ENCODE measurements at places on chromosomes 6 and 20. TPM values are rescaled to one million over a fixed set of nuclear protein-coding genes. Genes with fewer than 3 reads are reported as not detected.

GRCh38 chr6:9540126-9540525 lies 874.7 kb downstream of the TFAP2A start:
- DNase-seq = no peak
- no peak overlapping the region for H3K4me3 ChIP-seq
- no peaks in the 10 kb centered on the region for H3K27me3 ChIP-seq
- H3K36me3 ChIP-seq = no peaks in the 10 kb centered on the region
- H3K27ac ChIP-seq = no peak overlapping the region

DNA sequence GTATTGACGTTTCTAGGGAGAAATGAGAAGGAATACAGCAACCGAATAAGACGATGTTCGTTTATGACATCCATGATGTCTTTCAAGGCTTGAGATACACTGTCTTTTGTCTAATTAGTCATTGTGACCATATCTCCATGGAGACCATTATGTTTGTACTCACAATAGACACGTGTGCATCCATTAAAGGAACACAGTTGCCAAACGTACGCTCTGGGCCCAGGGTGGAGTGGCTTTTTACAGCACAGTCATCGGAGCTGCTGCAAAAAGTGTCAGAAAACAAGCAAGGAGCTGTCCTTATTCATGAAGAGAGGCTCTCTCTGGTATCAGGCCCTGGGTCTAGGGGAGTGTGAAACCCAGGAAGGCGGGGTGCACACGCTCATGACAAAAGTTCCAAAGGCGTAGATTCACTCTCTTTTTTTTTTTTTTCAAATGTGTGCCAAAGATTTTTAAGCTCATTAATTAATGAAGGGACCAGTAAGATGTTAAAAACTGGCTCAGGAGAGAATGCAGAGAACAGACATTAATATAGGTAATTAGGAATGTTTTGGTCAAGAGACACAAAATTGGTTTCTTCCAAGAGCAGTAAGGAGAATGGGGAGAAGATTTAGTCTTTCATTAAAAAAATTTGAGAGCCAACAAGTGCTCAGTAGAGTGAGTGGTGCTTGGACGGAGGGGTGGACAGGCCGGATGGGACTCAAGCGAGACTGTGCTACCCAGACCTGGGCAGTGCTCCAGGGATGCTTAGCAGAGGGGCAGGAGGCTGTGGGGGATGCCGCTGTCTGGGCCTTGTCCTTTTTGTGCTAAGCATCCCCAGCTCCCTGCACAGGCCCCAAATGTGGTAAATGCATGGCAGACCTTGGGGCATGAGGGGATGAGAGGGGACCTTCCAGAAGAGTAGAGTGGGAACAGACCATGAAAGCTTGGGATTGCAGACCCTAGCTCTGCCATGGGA lies 34.9 kb upstream of the GTSF1L start:
- H3K4me1 ChIP-seq = no peaks in the 10 kb centered on the region
- H3K27me3 ChIP-seq = peaks cover 15% of the 10 kb centered on the region
- H3K36me3 ChIP-seq = peaks cover 8% of the 10 kb centered on the region
- no peak overlapping the region for H3K4me3 ChIP-seq
- H3K27ac ChIP-seq = no peak overlapping the region

DNA sequence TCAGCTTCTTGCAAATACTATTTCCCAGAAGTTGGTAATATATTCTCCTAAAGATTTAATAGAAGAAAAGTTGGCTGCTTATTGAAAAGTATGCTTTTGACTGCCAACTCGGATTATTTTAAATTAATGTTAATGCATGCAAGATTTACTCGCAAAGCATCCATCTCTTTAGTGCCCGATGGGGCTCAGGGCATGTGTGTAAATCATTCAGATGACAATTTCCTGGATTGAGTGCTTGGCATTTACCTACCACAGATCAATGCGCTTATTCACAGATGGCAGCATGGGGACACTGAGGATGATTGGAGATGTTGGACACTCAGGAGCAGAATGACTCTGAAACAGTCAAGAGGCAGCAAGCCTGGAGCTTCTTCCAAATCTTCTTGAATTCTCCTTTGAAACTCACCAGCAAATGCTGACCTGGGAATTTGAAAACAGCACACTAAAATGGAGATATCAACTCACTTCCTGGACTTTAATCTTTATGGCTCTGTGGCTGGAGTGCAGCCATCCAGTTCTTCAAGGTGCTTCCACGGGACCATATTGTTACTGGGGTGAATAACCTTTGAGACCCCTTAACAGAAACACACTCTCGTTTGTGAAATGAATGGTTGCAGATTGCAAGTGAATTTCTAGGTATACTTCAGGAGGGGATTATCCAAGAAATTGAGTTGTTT lies 34.1 kb upstream of the TIAM2 start:
- no peaks in the 10 kb centered on the region for H3K36me3 ChIP-seq
- no peaks in the 10 kb centered on the region for H3K4me1 ChIP-seq
- H3K27ac ChIP-seq = no peak overlapping the region
- H3K27me3 ChIP-seq = no peaks in the 10 kb centered on the region
- DNase-seq = no peak

DNA sequence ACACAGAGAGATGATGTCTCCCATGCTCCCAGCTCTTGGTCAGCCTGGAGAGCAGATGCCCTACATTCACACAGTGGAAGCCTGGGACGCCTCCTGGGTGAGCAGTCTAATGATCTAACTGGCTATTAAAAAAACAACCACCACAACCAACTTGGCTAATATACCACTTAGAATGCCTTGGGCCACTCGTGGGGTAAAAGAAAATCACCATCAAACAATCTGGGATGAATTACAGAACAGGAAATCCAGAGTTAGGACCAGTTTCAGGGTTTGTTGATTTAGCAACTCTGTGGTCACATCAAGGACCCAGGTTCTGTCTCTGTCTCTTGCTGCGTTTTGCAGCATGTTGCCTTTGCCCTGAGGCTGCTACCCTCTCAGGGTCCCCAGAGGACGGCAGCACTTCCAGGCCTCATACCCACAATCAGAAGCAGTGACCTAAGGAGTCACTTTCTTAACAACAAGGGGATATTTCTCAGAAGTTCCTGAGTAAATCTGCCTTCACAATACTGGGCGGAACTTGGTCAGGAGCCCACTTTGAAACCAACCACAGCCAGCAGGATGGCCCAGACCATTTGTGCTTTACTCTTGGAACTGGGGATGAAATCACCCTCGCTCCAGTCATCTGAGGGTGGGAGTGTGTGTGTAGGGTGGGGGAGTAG lies 118.7 kb downstream of the CLIC5 start:
- DNase-seq = no peak
- H3K27me3 ChIP-seq = no peaks in the 10 kb centered on the region
- peaks cover 2% of the 10 kb centered on the region for H3K36me3 ChIP-seq
- H3K4me1 ChIP-seq = peaks cover 31% of the 10 kb centered on the region

DNA sequence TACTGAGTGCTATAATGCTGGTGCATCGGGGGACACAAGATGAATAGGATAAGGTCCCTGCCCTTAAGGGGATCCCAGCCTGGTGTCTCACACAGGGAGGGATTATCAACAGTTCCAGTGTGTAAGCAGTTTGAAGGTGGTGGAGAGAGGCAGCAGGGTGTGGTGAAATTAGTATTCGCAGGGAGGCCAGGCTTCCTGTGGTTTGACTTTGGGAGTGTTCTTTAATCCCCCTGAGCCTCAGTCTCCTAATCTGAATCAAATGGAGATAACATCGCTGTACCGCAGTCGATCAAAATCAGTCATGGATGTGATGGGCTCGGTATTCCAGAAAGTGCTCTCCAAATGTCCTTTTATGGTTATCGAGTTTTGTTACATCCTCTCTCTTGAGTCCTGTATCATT lies 288.1 kb upstream of the SUPT3H start:
- peak overlapping the region; percentile 63 for H3K27ac ChIP-seq
- H3K4me3 ChIP-seq = no peak overlapping the region
- peaks cover 21% of the 10 kb centered on the region for H3K36me3 ChIP-seq
- DNase-seq = no peak

ATP6V1G2 gene
- 3.8 TPM for total RNA-seq

OR2H1 gene
- total RNA-seq = not detected

DNA sequence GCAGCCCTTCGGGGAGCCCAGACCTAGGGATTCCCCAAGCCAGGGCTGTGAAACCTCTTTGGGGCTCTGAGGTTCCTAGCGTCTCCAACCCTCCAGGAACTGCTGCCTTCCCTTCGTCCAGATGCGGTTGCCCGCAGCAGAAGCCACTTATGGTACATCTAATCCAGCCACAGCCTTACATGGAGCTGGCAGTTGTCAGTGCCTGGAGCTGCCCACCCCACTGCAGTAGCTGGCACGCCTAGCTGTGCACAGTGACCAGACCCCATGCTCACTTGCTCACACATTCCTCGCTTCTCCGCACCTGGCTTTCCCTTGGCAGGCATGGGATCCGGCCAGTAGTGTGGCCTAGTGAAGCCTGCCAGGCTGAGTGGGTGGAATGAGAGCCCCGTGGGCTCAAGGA lies 547.6 kb downstream of the TBC1D32 start:
- DNase-seq = no peak
- no peaks in the 10 kb centered on the region for H3K36me3 ChIP-seq
- H3K27ac ChIP-seq = no peak overlapping the region
- H3K4me1 ChIP-seq = no peaks in the 10 kb centered on the region

- H3K27ac ChIP-seq = no peak overlapping the region
- H3K4me3 ChIP-seq = no peak overlapping the region
- H3K27me3 ChIP-seq = no peaks in the 10 kb centered on the region
- DNase-seq = no peak
Observed at GRCh38 chr6:165047952-165048351, 261.5 kb downstream of the C6orf118 start.

DNA sequence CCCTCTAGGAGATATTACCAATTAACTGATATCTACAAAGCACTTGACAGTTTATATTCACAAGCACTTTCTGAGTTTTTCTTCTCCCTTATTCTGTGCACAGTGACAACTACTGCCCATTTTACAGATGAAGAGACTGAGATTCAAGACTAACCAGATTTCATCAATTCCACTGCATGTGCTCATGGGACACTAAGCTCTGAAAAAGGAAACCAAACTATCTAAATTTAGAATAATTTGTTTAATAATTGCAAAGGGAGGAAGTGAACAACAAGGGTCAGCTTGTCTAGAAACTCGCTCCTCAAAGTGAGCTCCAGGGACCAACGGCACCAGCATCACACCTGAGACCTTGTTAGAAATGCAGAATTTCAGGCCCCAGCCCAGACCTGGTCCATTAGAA lies 50.8 kb upstream of the MYLIP start:
- no peak for DNase-seq
- H3K36me3 ChIP-seq = no peaks in the 10 kb centered on the region
- H3K4me3 ChIP-seq = no peak overlapping the region

- DNase-seq = no peak
- H3K27me3 ChIP-seq = no peaks in the 10 kb centered on the region
- no peak overlapping the region for H3K27ac ChIP-seq
- H3K4me1 ChIP-seq = no peaks in the 10 kb centered on the region
Observed at GRCh38 chr6:17193106-17193775, 87.9 kb upstream of the RBM24 start.

DNA sequence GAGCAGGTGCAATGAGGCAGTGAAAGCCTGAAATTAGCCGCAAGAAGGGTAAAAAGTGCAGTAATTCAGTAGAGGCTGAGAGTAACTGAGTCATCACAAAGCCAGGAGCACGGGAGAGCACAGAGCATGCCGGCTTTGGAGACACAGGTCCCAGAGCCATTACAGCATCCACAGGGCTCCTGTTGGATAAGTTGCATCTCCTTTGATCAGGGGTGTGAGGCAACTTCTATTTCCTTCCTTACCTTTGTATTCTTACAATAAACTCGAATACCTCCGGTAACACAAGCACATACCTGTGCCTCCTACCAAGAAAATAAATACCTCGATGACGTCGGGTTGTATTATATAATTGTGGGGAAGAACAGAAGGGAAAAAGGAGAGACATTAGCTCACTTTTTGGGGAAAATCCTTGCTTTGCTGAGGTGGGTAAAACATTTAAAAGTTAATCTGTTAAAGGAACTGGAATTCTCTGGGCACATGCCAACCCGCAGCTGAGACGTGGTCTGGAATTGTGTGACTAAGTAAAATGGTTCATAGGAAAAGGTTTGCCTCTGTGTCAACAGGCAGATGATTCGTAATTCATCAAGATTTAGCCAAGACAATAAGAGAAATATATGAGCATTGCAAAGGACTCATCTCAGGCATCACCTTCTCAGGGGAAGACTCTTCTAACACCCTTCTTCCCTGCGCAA lies 360.7 kb upstream of the ZFP64 start:
- no peaks in the 10 kb centered on the region for H3K36me3 ChIP-seq
- H3K27me3 ChIP-seq = no peaks in the 10 kb centered on the region
- no peaks in the 10 kb centered on the region for H3K4me1 ChIP-seq
- no peak overlapping the region for H3K27ac ChIP-seq
- no peak for DNase-seq

DNA sequence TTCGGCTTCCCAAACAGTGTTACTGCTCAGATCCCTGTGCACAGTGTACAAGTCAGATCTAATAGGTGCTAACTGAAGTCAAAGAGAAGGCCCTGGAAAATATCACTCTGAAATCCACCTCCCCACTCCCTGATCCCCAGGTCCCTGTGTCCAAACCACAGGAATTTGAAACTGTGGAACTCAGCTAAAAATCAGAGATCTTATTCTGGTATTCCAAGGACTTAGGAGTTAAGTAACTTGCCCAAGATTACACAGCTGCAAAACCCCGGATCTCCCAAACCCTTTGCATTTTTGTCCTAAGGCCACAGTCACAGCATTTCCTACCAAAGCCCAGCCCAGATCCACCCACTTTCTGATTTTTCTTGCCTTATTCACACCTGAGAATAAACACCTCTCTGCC lies 32.3 kb upstream of the SLC23A2 start:
- H3K27me3 ChIP-seq = peaks cover 2% of the 10 kb centered on the region
- no peak for DNase-seq
- H3K4me1 ChIP-seq = peaks cover 4% of the 10 kb centered on the region
- H3K27ac ChIP-seq = no peak overlapping the region

DNA sequence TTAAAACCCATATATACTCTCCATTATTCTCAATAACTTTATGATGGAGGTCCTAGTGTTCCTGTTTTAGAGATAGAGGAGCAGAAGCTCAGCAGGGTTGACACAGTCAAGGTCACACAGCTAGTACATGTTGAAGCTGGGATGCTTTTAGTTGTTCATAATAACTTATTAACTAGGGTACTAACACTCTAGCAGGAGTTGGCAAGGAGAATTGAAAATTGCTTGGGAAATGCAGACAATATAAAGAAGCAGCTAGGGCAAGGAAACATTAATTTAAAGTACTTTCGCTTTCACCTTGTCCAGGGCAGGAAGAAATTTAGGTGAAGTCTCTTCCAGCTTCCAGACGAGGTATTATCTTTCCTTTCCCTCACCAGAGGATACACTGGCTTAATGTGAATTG lies 133.7 kb downstream of the RCAN2 start:
- peaks cover 2% of the 10 kb centered on the region for H3K4me1 ChIP-seq
- DNase-seq = no peak
- peaks cover 10% of the 10 kb centered on the region for H3K27me3 ChIP-seq
- H3K27ac ChIP-seq = no peak overlapping the region
- H3K36me3 ChIP-seq = no peaks in the 10 kb centered on the region

- H3K27me3 ChIP-seq = no peaks in the 10 kb centered on the region
- no peak for DNase-seq
- H3K4me1 ChIP-seq = peaks cover 4% of the 10 kb centered on the region
Observed at GRCh38 chr6:3412779-3413500, 43.9 kb downstream of the SLC22A23 start.

GRCh38 chr6:44219815-44220784 lies 3.3 kb upstream of the SLC29A1 start:
- peaks cover 17% of the 10 kb centered on the region for H3K27me3 ChIP-seq
- DNase-seq = no peak
- peaks cover 40% of the 10 kb centered on the region for H3K4me1 ChIP-seq
- no peak overlapping the region for H3K27ac ChIP-seq
